ENCODE measurements at places on chromosomes 1 and 21.

GRCh38 chr1:208209286-208209685 is 34.9 kb downstream of the PLXNA2 start:
- DNase-seq: no peak

- DNase-seq: no peak
These were observed 87.1 kb upstream of the LYST start for GRCh38 chr1:235953801-235954200.

GRCh38 chr1:245654460-245655050 is 499.8 kb downstream of the KIF26B start:
- DNase-seq: no peak

DNA sequence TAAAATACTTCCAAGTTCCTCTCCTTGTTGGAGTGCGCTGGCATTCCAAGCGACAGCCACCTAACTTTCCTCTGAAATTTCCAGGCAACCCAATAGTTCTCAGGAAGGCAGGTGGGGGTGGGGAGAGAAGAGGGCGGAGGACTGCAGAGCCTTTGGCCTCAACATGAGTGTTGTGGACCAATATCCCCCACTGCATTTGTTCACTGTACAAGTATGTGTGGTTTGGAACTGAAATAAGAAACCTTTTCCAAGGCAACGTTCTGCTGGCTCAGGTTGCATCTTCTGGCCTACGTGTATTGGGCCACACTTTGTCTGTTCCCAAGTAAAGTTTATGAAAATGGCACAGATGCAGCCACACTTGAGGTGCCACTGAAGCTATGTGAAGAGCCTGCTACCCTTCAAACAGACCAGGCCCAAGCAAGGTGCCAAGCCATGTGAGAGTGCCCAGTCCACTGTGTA is 153.4 kb downstream of the DHRS3 start:
- no peak for DNase-seq

Measured in cerebellum (tissue), 4 donors.